Cortex of kidney (tissue), 1 donor: ENCODE measurements at places on chromosomes 5 and 9.

DNA sequence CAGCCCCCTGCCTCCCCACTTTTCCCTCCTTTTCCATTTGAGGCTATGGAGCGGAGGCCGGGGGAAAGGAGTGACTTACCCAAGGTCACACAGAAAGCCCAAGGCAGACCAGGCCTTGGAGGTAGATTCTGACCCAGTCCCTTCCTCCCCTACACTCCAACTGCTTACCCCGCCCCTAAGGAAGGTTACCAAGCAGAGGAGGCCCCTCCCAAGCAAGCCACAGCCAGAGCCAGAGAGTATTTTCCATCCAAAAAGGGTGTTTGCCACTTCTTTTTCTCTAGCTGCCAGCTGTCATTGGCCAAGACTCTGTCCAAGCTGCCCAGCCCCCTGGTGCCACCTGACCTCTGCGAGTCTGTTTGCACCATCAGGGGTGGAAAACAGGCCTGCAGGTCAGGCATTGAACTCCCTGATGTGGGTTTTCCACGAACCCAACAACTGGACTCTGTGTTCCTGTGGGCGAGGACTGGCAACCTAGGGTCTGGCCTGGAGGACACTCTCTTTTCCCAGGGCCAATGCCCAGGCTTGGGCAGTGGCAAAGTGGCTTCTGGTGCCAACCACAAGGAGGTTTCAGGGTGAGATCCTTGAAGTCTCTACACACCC is 6.3 kb upstream of the ASS1 start:
- DNase-seq = no peak

DNA sequence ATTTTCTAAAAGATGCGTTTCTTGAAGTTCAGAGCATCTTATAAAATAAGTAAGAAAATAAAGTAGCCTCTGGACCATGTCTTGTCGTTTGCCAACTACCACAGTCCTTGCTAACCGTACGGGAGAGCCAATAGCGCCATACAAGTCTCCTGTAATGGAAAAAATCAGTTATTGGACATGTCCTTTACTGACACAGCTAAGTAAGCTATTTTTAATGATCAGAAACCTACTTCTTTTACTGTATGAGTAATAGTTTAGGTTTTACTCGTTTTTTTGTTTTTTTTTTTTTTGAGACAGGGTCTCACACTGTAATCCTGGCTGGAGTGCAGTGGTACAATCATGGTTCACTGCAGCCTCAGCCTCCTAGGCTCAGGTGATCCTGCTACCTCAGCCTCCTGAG is 37.7 kb upstream of the RAPGEF6 start:
- DNase-seq = no peak

DNA sequence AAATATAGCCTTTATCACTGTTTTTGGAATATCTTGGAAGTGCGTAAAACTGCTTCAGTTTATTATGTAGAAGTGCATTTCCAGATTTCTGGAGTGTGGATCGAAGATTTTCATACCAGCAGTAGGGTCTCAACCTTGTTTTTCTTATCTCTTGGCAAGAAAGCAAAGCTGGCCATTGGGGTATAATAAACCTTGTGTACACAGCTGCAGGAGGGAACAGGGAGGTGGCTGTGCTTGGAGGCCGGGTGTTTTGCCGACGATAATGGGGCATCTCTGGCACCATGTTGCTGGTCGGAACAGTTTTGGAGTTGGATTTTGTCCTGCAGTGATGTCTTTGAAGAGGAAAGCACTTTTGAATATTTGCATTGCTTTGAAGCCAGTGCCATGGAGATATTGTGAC is 308.8 kb upstream of the DMRT1 start:
- DNase-seq = no peak

DNA sequence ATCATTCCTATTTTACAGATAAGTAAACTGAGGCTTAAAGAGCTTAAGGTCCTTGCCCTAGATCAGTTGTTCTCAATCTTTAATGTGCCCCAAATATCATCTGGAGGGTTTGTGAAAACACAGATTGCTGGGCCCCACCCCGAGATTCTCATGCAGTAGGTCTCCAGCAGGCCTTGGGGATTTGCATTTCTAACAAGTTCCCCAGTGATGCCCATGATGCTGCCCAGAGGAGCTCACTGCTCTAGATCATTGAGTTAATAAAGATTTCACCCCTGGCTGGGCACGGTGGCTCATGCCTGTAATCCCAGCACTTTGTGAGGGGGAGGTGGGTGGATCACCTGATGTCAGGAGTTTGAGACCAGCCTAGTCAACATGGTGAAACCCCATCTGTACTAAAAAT is 42.8 kb upstream of the RAD23B start:
- DNase-seq = no peak

- DNase-seq = no peak
These were observed 48.1 kb upstream of the RIOK2 start for GRCh38 chr5:97231025-97231636.

DNA sequence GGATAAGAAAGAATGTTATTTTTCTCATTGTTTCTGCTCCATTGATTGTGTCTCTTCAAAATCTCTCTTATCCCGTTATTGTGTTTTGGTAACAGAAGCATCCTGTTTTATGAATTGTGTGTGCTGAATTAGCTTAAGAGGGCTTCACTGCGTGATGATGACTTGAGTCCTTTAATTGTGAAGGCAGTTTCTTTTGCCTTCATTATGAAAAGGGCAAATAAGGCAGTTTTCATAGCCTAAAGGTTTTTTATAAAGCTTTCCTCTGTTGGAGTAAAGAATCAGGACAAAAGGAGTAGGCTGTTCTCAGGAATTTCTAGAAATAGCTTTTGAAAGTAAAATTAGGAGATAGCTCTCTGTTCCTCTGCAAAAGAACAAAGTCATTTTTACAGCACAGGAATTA is 169.8 kb downstream of the FOCAD start:
- DNase-seq = no peak

DNA sequence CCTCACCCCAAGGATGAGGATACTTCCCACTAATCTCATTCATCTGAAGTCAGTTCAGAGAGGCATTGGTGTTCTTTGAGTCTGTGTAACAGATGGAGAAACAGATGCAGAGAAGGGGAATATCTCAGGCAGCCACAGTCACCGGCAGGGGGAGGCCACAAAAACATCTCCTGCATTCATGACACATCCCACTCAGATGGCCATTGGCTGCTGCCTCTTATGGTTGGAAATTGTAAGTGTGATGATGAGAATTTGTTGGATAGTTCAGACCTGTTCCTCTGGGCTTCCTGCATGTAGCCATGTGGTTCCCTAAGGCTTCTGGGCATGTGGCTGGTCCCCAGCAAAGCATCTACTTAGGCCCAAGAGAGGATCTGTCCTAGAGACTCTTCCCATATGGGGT is 45.9 kb upstream of the GABRP start:
- DNase-seq = no peak

DNA sequence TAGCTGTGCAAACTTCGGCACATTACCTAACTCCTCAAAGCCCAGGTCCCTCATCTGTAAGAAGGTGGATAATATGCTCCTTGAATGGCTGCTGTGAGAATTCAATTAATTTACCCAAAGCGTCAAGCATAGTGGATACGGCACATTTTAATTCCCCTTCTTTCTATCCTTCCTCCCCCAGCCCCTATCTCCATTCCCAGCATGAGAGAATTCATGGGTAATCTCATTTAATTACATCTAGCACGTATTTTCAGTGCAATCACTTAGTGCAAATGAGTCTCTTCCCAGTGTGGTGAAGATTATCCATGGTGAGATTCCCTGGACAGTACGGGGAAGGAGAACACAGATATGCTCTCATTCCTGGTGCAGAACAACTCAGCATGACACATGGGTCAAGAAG is 145.6 kb downstream of the TRPM3 start:
- DNase-seq = no peak

GRCh38 chr5:145975361-145976066 is 39.1 kb downstream of the SH3RF2 start:
- DNase-seq = no peak

DNA sequence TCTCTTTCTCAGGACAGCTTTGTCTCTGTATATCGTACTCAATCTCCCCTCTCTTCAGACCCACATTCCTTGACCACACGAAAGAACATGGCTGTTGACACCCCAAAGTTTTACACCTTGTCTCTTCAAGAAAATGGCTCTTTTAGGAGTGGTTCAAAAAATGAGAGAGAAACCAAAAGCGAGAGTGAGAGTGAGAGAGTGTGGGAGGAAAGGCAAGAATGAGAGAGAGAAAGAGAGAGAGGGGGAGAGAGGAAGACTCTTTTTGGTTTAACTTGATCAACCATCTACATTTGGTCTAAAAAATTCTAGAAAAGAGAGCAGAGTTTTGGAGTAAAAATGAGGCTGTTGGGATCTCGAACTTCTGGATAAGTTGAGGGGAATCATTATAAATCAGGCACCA is 581.8 kb upstream of the WWC1 start:
- no peak for DNase-seq

GRCh38 chr9:74920944-74921626 is 31.6 kb downstream of the C9orf40 start:
- DNase-seq = no peak

GRCh38 chr5:141680751-141681201 is 1.3 kb downstream of the ARAP3 start:
- DNase-seq = no peak

DNA sequence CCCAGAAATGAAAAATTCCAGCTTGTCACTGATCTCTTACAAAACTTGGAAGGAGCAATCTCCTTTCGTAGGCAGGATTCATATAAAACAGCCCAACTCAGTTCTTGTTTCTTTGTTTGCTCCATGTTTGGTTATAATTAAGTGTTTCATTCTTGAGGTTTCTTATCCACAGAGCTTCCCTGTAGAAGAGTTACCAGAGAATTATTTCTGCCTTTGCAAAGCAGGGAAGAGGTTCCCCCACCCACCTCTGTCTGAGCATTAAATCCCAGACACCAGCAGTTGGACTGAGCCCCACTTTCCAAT is 34.1 kb upstream of the RAI14 start:
- no peak for DNase-seq

DNA sequence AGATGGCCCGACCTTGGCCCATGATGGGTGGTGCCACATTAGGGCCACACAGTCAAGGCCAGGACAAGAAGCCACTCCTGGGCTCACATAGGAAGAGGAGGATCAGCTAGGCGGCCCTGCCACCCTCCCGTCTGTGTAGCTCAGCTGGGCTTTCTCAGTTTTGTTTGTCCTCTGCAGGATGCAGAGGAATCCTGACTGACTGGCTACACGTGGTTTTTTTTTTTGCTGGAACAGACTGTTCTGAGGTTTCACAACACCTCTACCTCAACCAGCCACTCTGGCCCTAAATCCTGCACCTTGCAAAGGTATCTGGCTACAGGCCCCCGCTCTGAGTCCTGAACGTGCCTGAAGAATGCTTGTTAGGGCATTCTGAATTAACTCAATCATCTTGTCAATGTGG is 88.3 kb upstream of the MSX2 start:
- DNase-seq = no peak

GRCh38 chr5:55629815-55630214 is 82.3 kb downstream of the SLC38A9 start:
- no peak for DNase-seq

DNA sequence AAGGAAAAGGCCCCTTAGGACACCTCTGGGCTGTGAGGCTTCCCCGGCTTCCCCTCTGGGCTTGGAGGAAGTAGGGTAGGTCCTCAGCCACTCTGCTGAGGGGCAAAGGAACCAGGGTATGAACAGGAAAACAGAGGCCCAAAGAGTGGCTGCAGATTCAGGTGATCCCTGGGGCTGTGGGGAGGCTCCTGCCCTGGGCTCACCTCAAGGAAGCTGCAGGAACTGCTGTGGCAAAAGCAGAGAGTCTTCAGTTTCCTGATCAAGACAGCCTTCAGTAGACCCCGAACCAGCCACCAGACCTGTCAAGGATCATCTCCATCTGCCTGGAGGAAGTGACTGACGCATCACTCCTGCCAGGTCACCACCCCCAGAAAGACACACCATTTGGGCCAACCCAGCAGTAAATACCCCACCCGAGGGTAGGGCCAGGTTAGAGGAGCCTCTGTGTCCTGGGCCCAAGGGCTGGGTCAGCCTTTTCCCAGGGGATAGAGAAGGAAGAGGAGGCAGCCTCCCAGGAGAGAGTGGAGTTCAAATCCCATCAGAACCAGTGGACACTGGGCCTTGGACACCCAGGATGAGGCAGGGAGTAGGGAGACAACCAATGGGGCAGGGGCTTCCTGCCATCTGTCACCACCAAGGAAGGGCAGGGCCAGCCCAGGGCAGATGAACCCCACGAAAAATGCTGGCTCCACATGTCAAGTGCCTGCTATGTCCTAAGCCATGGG is 5.8 kb upstream of the ST6GALNAC6 start:
- DNase-seq = no peak

- DNase-seq = no peak
These were observed 43.6 kb upstream of the PCSK1 start for GRCh38 chr5:96476654-96477053.
